ENCODE measurements at places on chromosomes 1 and 21.

- DNase-seq, result peak; percentile 98
These were observed 31.9 kb downstream of the MAP3K21 start for GRCh38 chr1:233359431-233359830.

GRCh38 chr1:172779491-172779890 lies 120.6 kb downstream of the FASLG start:
- DNase-seq, result no peak

- DNase-seq, result no peak
These were observed 26.8 kb downstream of the GADD45A start for GRCh38 chr1:67711855-67712212.

- DNase-seq, result no peak
These were observed 391 bp upstream of the CENPS start for GRCh38 chr1:10429868-10430215.

DNA sequence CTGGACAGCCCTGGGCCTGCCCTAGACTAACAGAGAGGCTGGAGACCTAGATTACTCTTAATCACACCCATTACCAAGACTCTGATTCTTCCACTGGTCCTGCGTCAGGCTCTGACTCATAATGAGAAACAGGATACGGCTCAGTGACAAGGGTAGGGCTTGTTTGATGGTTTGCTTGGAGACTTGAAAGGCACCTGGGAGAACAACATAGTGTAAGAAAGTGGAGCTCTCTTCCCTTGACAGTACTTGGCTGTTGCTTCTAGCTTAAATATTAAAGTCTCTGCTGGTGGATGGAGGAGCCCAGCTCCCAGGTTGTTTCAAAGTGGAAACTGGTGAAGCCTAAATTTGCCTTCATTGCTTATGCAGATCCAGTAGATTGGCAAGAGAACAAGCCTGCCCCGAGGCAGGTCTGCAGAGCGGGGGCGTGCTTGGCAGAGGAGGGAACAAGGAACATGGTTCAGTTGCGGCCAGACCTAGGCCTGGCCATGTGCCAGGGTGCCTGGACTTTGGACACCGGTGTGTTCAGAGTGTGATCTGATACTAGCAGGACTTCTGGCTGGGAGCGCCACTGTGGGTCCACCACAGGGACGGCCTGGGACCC lies 480.6 kb downstream of the CAMTA1 start:
- peak; percentile 85 for DNase-seq

- peak; percentile 25 for DNase-seq
These were observed 408 bp downstream of the LMO4 start for GRCh38 chr1:87329051-87329525.

DNA sequence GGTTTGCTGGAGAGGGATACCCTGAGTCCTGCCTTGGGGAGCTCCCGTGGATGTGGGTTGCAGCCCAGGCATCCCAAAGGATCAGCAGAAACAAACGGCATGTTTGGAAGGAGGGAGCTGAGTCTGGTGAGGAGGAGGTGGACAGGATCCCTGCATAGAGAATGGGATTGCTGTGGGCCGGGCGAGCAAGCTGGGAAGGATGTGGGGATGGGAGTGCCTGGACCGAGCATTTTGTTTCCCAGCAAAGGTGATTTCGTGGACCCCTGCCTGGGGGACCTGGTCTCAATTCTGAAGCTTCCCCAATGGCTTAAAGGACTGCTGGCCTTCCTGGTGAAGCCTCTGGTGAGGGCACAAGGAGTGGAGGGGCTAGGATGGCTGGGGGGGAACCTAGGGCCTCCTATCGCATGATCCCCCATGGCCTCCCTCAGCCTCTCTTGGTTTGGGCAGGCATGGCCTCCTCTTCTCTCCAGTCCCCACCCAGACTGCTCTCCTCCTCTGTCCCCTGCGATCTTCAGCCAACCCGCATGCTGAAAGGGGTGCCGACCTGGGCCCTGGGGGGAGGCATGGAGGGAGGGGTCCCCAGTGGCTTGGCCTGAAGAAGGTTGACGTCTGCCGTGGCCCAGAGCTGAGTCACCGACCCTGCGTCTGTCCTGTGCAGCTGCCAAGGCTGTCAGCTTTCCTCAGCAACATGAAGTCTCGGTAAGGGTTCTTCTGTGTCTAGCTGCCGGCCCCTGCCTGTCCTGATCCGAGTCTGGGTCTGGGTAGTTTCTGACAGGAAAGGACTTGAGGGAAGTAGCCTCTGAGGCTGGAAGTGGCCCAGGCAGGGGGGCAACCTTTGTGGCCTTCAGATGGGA lies 16.3 kb downstream of the FAAH start:
- no peak for DNase-seq

DNA sequence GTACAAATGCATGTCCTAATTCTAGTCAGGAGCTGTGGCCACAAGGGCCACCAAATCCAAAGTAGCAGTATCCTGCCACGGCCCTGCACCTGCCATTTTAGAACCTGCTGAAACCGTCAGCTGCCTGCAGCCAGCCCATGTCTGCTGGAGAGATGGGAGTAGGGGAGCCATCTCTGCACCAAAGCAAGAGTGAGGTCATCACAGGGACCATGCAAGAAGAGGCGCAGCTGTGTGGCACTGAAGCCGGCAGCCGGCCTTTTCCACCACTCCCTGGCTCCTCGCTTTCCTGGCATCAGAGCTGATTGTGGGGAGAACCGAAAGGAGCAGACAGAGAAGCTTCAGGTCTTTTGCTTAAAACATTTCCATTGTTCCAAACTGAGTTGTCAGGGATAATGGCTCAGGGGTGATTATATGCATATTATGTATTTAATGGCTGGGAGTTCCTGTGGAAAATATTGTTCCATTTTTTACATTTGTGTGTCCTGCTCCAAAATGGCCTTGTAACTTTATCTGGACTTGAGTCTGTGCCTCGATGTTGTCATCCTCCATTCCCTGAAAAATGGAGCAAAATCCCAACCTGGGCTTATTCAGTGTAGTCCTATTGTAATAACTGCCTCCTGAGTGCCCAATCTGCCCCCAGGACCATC lies 18.7 kb upstream of the NBL1 start:
- no peak for DNase-seq

Data from ACHN (cell line).